ENCODE measurements at places on chromosomes 5 and 9.

DNA sequence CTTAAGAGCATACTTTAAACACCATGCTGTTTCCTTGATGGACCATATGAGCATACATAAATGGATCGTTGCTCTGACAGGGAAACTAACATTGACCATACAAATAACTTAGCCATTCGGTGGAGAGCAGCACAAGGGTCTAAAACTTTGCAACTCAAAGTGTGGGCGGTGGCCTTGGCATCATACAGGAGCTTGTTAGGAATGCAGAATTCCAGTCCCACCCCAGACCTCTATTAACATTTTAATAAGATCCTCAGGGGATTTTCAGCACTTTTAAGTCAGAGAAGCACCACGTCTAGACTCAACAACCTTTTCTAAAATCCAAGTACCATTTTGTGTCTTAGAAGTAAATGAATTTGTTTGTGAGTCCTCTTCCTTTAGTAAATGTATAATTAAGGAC, 260.9 kb downstream of the EBF1 start:
- DNase-seq = no peak

GRCh38 chr5:36688722-36689121, 82.3 kb downstream of the SLC1A3 start:
- DNase-seq = no peak

- no peak for DNase-seq
Observed at GRCh38 chr5:1378866-1379659, 34.2 kb upstream of the CLPTM1L start.

- no peak for DNase-seq
Observed at GRCh38 chr9:88813638-88814209, 177.5 kb upstream of the S1PR3 start.

- no peak for DNase-seq
Observed at GRCh38 chr9:93598647-93599241, 22.4 kb downstream of the PHF2 start.

GRCh38 chr9:69535911-69536310, 136.3 kb downstream of the APBA1 start:
- DNase-seq = no peak

- DNase-seq = no peak
Observed at GRCh38 chr9:81722277-81722676, 32.9 kb upstream of the TLE1 start.

DNA sequence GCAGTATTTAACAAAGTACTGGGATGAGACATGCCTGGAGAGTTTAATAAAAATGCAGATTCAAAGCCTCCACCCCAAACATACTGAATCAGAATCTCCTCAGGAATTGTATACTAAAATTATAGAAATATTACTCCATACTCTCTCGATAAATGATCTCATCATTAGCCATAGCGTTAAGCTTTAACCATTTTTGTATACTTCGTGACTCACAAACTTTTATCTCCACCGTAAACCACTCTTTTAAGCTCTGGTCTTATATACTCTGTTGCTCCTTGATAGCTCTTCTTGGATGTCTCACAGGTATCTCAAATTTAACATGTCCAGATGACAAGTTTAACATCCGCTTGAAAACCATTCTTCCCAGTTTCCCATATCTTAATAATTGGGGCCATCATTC, 327.8 kb downstream of the ADGRV1 start:
- no peak for DNase-seq
